ENCODE measurements at places on chromosomes 12 and 14.
A peak's percentile ranks its signal among the peaks of the same experiment; 100 is the strongest.

DNA sequence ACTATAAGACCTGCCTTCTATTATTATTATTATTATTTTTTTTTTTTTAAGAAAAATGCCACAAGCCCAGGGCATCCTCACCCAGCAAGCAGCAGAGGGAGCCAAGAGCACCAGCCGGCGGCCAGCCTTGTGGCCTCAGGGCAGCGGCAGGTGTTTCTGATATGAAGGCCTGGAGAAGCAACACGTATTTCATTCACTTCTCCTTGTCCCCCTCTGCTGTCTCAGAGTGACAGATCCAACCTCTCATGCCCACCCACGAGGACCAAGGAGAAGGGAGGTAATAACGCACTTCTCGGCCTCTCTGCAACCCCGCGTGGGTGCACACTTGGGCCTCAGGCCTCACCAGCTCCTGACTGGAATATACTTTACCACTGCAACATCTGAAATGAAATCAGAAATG is 25.4 kb downstream of the CDC42BPB start:
- no peak for DNase-seq

GRCh38 chr12:122021193-122021821 is 377 bp upstream of the BCL7A start:
- no peak for DNase-seq

GRCh38 chr14:26527095-26527494 is 70.7 kb downstream of the NOVA1 start:
- DNase-seq, result no peak

- no peak for DNase-seq
These were observed 244.4 kb downstream of the ATXN7L3B start for GRCh38 chr12:74781991-74782485.

DNA sequence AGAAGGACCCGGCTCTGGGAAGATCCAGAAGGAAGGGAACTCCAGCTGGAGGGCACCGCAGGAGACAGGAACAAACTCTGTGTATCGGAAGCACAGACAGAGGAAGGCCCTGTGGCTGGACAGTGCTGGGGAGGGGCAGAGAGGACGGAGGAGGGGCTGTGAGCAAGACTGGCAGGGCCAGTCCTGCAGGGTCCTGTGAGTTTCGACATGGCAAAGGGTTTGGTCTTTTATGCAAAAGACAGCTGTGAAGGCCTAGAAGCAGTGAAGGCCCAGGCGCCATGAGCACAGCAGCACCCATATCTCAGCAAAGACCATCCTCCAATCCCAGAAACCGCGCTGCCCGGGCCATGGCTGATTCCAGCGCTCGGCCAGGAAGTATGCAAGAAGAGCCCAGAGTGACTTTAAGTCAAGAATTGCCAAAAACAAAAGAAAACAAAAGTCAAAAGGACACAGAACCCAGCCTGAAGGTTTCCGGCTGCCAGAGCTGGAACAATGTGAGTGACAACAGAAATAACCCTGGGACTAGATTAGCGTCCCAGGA is 126.5 kb downstream of the NCOR2 start:
- DNase-seq, result no peak

DNA sequence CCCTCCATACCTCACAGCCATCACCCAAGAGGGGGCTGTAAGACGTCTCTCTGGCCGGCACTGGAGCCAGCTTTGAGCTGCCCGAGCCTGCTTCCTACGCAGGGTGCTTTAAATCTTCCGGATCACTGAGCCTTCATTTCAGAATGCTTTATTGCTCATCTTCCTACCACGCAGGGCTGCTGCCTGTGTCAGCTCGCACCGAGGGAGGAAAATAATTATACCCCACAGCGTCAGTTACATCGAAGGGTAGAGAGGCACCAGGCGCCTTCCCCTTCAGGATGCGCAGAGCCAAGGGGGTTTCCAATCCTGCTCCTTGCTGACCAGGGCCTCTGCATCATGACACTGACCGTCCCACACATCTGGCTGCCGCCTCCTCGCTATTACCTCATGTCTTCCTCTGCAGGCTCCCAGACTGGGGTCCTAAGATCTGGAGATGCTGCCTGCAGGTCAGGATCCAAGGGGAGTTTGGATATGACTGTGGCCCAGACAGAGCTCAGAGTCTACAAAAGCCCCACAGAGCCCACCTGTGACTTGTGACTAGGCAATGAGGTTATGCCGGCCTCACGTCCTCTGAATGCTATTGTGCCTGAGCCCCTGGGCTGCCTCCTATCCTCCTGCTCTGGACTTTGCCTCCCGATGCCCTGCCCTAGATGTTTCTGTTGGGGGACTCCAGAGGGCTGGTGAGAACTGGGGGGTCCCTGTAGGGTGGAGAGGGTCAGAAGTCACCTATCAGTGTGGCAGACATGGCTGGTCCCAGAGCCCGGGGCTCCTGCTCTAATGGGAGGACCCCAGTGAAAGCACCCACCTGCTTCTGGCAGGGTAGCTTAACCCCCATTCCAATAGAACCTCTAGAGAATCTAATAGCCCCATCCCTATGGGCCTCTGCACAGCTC is 220.3 kb upstream of the RTL1 start:
- DNase-seq, result no peak

DNA sequence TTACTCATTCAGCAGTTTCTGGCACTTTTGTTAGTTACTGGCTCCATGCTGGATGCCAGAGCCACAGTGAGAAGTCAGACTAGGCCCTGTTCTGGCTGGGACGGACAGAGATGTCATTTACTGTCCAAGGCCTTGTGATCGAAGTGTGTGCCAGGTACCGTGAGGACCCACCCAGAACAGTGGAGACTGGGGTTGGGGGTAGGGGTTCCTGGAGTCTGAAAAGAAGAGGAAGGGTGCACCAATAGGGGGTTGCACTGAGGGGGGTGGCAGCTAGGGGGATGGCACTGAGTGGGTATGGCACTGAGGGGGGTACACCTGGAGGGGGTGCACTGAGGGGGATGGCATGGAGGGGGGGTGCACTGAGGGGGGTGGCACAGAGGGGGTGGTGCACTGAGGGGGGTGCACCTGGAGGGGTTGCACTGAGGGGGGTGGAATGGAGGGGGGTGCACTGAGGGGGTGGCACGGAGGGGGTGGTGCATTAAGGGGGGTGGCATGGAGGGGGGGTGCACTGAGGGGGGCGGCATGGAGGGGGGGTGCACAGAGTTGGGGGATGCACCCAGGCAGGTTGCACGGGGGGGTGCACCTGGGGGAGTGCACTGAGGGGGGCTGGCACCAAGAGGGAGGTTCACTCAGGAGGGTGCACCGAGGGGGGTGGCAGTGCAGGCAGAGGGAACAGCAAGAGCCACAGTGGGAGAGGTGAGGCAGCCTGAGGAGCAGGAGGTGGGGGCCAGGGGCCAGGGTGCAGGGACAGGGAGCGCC is 10.6 kb upstream of the CYP46A1 start:
- no peak for DNase-seq

GRCh38 chr12:116040402-116040801 is 237.1 kb downstream of the MED13L start:
- no peak for DNase-seq

GRCh38 chr12:131088701-131089530 is 135.2 kb downstream of the ADGRD1 start:
- DNase-seq, result no peak

GRCh38 chr12:16184681-16185080 is 92.8 kb downstream of the SLC15A5 start:
- no peak for DNase-seq

DNA sequence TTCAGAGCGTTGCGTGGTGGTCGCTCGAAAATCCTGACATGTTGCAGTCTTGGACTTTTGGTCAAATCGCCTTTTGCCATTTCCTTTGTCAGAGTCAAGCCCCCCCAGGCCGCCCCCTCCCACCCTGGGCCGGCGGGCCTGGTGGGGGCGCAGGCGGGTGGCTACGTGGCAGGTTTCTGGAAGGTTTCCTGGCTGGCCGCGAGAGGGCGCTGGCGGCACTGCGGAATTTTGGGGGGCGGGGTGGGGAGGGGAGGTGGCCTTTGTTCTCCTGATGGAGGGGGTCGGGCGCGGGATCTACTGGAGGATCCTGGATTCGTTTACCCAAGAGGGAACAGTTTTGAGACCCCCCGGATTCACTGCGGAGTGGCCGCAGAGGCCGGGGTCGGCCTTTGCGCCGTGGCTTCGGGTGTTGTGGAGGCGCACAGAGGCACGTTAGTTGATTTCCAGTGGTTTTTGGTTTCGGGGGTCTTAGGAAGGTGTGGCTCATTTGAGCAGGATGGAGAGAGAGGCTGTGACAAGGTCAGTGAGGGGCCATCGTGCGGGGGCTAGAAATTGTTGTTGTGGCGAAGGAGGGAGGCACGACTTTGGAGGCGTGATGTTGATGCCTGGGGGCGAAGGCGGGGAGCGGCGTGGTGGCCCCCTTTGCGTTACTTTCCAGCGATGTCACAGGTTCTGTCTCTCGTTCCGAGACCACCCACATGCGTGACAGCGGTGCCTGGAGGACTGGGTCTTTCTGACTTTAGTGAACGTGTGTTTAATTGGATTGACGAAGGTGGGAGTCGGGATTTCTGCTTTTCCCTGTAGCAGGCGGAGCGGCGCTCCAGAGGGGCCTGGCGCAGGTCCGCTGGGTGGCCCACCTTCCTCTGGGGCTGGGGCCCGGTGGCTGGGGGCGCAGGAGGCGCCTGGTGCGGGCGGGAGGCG is 1.4 kb downstream of the MEG3 start:
- DNase-seq, result no peak

- DNase-seq, result no peak
These were observed 361.2 kb downstream of the ATP23 start for GRCh38 chr12:58302487-58303011.

GRCh38 chr12:124548854-124549378 is 18.5 kb downstream of the NCOR2 start:
- no peak for DNase-seq

GRCh38 chr12:85280165-85280983 is at the start of gene ALX1:
ALX1 (plus strand) TSS chr12:85280220; CDS start chr12:85280262, 42 bp downstream.
- peak; percentile 26 for DNase-seq

All from D721Med (cell line).